ENCODE measurements at places on chromosomes 6 and 20. TPM values are rescaled to one million over a fixed set of nuclear protein-coding genes. Genes with fewer than 3 reads are reported as not detected.
A peak's percentile ranks its signal among the peaks of the same experiment; 100 is the strongest.

The RBPJL gene
- not detected for total RNA-seq

The ASIP gene
- total RNA-seq: not detected

The OXT gene
- not detected for total RNA-seq

The LY6G5C gene
- 1.7 TPM for total RNA-seq

- DNase-seq: peak; percentile 59
These were observed 31.1 kb downstream of the CNKSR3 start for GRCh38 chr6:154479351-154479769.

- peak; percentile 50 for DNase-seq
These were observed 139.1 kb downstream of the KIF16B start for GRCh38 chr20:16434062-16434664.

GRCh38 chr20:4714818-4715217 is 6.9 kb upstream of the PRND start:
- no peak for DNase-seq

- DNase-seq: no peak
These were observed 133.6 kb upstream of the NOX3 start for GRCh38 chr6:155589190-155589589.

DNA sequence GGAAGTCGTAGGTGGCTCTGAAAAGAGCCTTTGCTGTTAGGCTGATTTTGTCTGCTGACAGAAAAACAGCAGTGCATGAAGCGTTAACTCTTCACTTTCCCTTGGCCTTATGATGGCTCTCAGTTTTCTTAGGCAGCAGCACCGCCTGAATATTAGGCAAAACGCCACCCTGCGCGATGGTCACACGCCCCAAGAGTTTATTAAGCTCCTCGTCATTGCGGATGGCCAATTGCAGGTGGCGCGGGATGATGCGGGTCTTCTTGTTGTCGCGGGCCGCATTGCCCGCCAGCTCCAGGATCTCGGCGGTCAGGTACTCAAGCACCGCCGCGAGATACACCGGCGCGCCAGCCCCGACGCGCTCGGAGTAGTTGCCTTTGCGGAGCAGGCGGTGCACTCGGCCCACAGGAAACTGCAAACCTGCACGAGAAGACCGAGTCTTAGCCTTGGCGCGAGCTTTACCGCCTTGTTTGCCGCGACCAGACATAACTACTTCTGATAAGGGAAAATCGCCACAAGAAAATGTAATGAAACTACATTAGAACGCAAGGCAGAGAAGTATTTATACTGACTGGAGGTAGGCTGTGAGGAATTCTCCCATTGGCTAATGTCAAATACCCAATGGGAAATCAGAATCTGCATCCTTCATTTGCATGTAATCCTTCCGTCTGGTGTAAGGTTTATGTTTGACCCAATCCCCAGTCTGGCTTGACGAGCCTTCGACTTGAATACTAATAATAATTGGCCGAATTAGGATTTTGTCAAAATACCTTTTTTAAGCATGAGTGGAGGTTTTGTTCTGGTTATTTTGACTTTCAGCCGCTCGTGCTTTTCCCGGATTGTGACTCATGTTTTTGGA is 53.9 kb upstream of the HFE start:
- DNase-seq: peak; percentile 96

GRCh38 chr6:53892707-53893106 is 97.9 kb downstream of the LRRC1 start:
- DNase-seq: no peak

GRCh38 chr6:96532399-96532798 is 10.8 kb downstream of the UFL1 start:
- DNase-seq: no peak

- no peak for DNase-seq
These were observed 515.7 kb downstream of the NKAIN2 start for GRCh38 chr6:124319410-124319809.

DNA sequence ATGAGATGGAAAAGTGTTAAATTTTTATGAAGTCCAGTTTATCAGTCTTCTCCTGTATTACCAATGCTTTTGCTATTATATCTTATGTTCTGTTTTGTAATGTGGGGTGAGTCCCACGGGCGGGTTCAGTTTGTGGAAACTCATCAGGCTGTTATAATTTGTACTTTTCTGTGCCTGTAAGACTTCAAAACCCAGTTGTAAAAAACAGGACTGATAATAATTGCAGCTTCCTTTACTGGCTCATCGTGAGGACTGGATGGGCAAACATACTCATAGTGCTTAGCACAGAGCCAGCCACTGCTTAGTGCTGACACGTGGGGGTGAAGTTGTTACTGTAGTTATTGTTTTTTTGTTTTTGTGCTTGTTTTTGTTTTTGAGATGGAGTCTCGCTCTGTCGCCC is 45.6 kb downstream of the TGM2 start:
- no peak for DNase-seq

Measured in lung microvascular endothelial cell (primary cell).